Mesothelial cell of epicardium (in vitro differentiated cells): ENCODE measurements at places on chromosomes 12 and 14. TPM values are rescaled to one million over a fixed set of nuclear protein-coding genes. Genes with fewer than 3 reads are reported as not detected.

DNA sequence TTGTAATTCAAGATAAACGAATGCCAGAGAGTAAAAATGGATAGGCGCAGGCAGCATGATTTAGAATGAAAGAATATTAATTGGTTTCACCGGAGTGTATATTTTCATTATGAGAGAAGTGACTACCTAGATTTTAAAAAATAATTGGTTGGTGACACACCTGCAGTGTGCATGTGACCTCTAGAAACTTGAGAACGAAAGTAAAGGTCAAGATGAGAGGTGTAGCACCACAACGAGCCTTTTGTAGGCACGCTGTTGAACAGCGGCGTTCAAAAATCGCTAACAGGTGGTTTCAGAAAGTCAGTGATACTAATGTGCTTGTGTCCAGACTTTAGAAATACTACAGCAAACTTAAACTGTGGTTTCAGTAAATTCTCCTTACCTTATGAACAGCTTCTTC is 123.8 kb downstream of the NPAS3 start:
- peaks cover 9% of the 10 kb centered on the region for H3K4me1 ChIP-seq
- H3K27me3 ChIP-seq: peaks cover 4% of the 10 kb centered on the region
- no peak overlapping the region for H3K4me3 ChIP-seq
- no peak overlapping the region for H3K27ac ChIP-seq

The DYNLL1 gene
- total RNA-seq: 249 to 260 TPM (median 258 TPM) in 3 replicates

DNA sequence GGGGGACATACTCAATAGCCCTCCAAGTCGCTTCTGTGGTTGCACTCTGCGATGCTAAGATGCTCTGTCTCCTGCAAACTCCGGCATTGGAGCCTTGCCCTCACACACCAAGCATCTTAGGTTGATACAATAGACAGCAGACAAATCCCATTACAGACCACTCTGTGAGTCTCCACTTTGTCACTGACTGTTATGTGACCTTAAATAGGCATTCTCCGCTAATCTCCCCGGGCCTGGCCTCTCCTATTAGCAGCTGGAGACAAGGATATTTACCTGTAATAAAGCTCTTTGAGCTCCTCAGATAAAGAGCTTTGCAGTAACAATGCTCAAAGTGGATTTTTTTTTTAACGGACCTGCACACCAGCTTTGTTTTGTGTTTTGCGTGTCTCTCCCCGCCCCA is 479.7 kb upstream of the TBX3 start:
- H3K27ac ChIP-seq: peak overlapping the region; percentile 39
- H3K4me1 ChIP-seq: peaks cover 44% of the 10 kb centered on the region
- H3K36me3 ChIP-seq: no peaks in the 10 kb centered on the region
- H3K27me3 ChIP-seq: no peaks in the 10 kb centered on the region
- no peak for DNase-seq

GRCh38 chr12:49225576-49226166 is 36.8 kb upstream of the TUBA1A start:
- no peak for DNase-seq
- no peaks in the 10 kb centered on the region for H3K27me3 ChIP-seq
- H3K4me3 ChIP-seq: no peak overlapping the region
- peaks cover 13% of the 10 kb centered on the region for H3K4me1 ChIP-seq
- no peak overlapping the region for H3K27ac ChIP-seq
- no peaks in the 10 kb centered on the region for H3K36me3 ChIP-seq

DNA sequence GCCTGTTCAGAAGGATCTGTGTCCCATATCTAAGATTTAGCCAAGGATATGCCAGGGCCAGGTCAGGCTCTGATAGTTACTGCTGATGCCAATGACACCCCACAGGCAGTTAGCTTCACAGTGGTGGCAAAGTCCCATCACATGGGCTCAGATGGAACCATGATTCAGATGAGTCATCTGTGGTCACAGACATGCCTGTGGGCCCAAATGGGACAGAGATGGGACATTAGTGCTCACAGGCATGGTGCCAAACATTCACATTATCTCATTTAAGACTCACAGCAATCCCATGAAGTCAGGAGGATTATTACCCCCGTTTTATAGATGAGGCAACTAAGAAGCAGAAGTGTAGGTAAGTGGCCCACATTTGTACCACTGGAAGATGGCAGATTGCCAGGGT is 207.8 kb downstream of the DPF3 start:
- peaks cover 2% of the 10 kb centered on the region for H3K4me1 ChIP-seq
- no peak overlapping the region for H3K4me3 ChIP-seq
- H3K36me3 ChIP-seq: no peaks in the 10 kb centered on the region
- peaks cover 4% of the 10 kb centered on the region for H3K27me3 ChIP-seq
- no peak for DNase-seq

- H3K27me3 ChIP-seq: no peaks in the 10 kb centered on the region
- H3K36me3 ChIP-seq: peaks cover 14% of the 10 kb centered on the region
- H3K4me1 ChIP-seq: no peaks in the 10 kb centered on the region
- no peak overlapping the region for H3K4me3 ChIP-seq
Measured at GRCh38 chr12:32217354-32218310, 111.0 kb downstream of the BICD1 start.

DNA sequence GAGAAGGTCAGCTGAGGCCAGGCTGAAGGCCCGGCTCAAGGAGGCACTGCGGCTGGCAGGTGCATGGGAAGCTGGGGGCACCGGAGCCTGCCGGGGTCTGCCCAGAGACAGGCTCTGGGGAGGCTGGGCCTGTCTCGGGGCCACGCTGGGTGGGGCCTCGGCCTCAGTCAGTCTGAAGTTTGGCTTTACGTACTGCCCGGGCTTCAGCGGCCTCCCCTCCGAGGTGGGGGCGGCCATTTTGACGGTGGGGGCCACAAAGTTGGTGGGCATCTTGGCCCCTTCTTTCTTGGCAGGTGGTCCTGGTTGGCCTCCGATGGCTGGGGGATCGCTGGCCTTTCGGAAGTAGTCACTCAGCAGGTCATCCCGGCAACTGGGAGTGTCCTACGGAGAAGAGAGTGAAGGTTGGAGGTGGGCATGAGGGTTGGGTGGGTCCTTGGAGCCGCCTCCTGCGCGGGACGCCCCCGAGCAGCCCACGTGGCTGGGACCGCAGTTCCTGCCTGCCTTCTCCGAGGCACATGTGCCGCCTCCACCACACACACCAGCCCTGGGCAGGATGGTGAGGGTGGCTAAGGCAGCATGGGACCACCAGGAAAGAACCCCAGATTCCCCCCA is 28.9 kb upstream of the GPR68 start:
- no peaks in the 10 kb centered on the region for H3K4me1 ChIP-seq
- H3K36me3 ChIP-seq: peaks cover 2% of the 10 kb centered on the region
- H3K27ac ChIP-seq: no peak overlapping the region
- H3K27me3 ChIP-seq: no peaks in the 10 kb centered on the region
- H3K4me3 ChIP-seq: no peak overlapping the region
- DNase-seq: no peak

DNA sequence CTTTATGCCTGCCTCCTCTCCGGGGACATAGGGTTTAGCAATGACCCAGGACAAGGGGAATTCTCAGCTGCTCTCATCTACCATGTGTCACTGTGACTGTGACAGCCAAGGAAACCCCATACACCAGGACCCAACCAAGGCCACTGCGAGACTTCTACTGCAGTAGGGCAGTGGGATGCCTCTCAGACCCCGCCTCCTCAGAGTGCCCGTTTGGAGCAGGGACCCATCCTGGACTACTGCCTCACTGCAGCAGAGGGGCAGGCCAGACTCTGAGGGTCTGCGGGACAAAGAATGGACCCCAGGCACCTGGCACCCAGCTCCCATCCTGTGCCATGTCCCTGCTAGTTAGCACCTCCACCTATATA is 71.3 kb upstream of the DDX11 start:
- peaks cover 2% of the 10 kb centered on the region for H3K4me1 ChIP-seq
- H3K27me3 ChIP-seq: peaks cover 28% of the 10 kb centered on the region
- H3K4me3 ChIP-seq: no peak overlapping the region
- no peak for DNase-seq

DNA sequence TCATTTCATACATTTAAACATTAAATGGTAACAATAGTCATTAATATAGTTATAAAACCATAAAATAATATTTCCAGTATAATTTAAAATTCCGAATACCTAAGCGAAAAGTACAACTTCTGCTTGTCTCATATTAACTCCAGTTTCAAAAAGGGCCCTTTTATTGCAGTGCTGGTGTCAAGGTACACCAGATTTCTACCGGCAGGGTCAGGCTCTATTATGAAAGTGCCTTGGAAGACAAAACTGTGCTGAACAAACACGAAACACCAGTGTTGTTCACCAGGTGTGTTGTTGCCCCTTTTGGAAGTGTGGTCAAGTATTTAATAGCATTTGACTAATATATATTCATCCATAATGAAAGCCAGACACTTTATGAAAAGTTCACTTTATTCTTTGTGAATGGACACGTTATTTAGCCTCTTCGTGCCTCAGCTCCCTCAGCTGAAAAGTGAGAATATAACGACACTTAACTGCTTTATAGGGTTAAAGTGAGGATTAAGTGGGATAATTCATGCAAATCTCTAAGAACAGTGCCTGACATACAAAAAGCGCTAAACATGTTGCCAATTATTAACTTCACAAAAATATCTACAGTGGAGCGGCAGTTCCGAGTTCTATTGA is 20.3 kb upstream of the GNS start:
- DNase-seq: no peak
- peaks cover 17% of the 10 kb centered on the region for H3K4me1 ChIP-seq
- H3K4me3 ChIP-seq: peak overlapping the region; percentile 58
- peaks cover 12% of the 10 kb centered on the region for H3K36me3 ChIP-seq
- peaks cover 86% of the 10 kb centered on the region for H3K27me3 ChIP-seq

GRCh38 chr14:68181519-68182326 is 362.1 kb downstream of the RAD51B start:
- H3K27ac ChIP-seq: peak overlapping the region; percentile 71
- H3K4me3 ChIP-seq: no peak overlapping the region
- H3K4me1 ChIP-seq: peaks cover 58% of the 10 kb centered on the region
- H3K27me3 ChIP-seq: no peaks in the 10 kb centered on the region
- DNase-seq: no peak

- no peak overlapping the region for H3K4me3 ChIP-seq
- no peak for DNase-seq
- H3K4me1 ChIP-seq: peaks cover 47% of the 10 kb centered on the region
- no peaks in the 10 kb centered on the region for H3K27me3 ChIP-seq
- peaks cover 11% of the 10 kb centered on the region for H3K36me3 ChIP-seq
Measured at GRCh38 chr14:68583548-68584280, 209.2 kb downstream of the ZFP36L1 start.

GRCh38 chr14:106879241-106879640 is 1352.9 kb downstream of the TMEM121 start:
- H3K27me3 ChIP-seq: no peaks in the 10 kb centered on the region
- H3K4me1 ChIP-seq: no peaks in the 10 kb centered on the region
- no peak overlapping the region for H3K27ac ChIP-seq
- H3K36me3 ChIP-seq: no peaks in the 10 kb centered on the region
- no peak overlapping the region for H3K4me3 ChIP-seq
